ENCODE measurements at places on chromosomes 5 and 9. TPM values are rescaled to one million over a fixed set of nuclear protein-coding genes. Genes with fewer than 3 reads are reported as not detected.
A peak's percentile ranks its signal among the peaks of the same experiment; 100 is the strongest.

DNA sequence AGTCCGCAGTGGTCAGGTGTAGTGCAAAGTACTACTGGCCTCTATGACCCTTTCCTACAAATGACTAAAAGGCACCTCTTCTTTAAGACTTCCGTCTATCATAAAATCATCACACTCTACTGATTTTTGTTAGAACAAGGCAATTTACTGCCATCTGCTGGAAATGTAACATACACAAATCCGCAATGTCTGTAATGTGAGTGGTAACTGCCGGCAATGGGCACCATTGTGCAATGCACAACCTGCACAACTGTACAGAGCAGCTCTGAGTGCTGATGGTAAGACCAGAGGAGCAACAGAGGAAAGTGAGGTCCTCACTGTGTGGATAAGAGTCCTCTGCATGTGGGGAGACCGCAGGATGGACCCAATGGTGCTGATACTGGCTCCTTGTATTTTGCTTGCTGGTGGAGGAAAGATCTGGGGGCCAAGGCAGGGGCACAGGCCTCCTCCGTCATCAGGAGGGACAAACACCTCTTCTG, 103.7 kb downstream of the ATPSCKMT start:
- no peak for DNase-seq

- no peak for DNase-seq
These were observed 23.8 kb downstream of the PLAC8L1 start for GRCh38 chr5:146081556-146081955.

Gene EQTN
- 44.9 TPM for polyA plus RNA-seq

- DNase-seq = no peak
These were observed 188.6 kb downstream of the TRIM36 start for GRCh38 chr5:114981111-114981510.

- DNase-seq = peak; percentile 54
These were observed 722 bp downstream of the CDC42SE2 start for GRCh38 chr5:131264451-131265099.

- no peak for DNase-seq
These were observed 3.0 kb downstream of the KIF12 start for GRCh38 chr9:114096041-114096511.

- DNase-seq = no peak
These were observed 326.1 kb downstream of the NSG2 start for GRCh38 chr5:174371600-174372094.

GRCh38 chr5:164000819-164001218, 495.4 kb downstream of the MAT2B start:
- no peak for DNase-seq

Gene SLC6A3
- polyA plus RNA-seq = 0.83 TPM

DNA sequence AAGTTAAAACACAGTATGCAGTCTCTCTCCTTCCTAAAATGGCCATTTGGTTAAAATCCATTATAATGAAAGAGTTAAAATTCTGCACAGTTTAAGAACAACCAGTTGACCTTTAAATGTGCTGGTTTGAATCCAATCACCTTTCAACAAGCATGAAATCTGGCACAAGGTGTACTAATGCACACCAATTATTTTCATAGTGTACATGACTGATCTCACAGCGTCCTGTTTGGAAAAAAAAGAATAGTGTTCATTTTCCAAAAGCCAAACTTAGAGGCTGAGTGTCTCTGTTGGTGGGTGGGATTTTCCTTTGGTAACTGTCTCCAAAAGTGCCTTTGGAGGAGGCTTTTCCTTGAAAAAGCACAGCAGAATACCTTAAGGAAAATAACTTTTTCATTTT, 180.6 kb downstream of the DEPDC1B start:
- DNase-seq = no peak

- DNase-seq = no peak
These were observed 52.8 kb upstream of the RPL26L1 start for GRCh38 chr5:172906436-172906835.

Gene GARIN3
- 45.6 TPM for polyA plus RNA-seq

DNA sequence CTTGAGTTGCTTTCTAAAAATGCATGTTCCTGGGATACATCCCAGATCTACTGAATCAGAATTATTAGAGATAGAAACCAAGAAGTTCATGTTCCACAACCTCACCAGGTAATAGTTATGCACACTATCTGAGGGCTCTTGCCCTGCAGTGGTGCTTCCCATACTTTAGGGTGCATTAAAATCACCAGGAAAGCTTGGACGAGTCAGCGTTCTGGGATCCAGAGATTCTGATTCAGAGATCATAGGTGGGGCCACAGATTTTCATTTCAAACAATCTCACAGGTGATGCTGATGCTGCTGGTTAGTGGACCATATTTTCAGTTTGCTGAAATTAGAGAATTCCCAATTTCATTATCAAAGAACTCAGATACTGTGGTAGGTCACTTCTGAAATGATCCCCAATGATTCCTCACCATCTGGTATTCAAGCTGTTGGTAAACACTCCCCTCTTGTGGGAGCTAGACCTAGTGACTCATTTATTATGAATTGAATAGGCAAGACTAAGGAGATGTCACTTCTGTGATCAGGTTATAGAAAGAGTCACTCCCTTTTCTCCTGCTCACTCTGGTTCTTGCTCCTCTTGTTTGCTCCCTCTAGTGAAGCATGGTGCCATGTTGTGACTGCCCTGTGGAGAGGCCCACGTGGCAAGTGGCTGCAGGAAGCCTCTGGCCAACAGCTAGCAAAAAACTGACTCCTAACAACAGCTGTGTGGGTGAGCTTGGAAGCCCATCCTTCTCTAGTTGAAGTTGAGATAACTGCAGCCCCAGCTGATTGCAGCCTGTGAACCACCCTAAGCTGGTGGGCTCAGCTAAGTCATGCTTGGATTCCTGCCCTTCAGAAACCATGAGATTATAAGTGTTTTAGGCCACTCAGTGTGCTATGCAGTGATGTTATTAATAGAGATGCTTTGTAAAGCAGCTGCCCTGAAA, 59.8 kb downstream of the SH3TC2 start:
- DNase-seq = no peak

DNA sequence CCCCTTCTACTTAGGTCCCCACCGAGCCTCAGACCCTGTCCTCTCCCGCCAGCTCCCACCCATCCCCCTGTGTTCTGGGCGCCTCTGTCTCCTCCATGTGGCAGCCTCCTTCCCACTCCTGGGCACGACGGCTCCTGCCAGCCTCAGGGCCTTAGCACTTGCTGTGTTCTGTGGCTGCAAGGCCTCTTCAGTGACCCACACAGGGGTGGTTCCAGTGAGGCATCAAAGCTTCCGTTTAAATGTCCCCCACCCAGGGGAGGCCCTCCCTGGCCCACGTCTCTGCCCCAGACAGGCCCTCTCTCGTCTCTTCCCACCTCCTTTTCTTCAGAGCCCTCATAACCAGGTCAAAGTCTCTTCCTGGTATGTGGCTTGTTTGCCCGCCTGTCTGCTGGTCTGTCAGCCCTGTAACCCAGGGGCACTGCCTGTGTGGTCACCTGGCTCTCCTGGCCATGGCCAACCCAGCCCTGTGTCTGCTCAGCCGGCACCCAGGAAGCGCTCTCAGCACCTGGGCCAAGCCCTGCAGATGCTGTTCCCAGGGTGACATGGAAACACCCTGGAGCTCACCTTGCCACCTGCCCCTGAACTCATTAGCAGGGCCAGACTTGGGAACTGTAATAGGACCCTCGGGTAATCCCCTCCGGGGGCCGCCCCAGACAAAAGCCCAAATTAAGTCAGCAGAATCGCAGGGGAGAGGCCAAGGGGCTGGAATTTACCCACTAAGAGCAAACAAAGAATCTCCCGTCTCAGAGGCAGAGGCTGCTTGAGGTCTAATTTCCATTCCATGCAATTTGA, 33.7 kb downstream of the LHX3 start:
- DNase-seq = no peak

GRCh38 chr5:139459451-139459934, 3.0 kb downstream of the ECSCR start:
- no peak for DNase-seq

DNA sequence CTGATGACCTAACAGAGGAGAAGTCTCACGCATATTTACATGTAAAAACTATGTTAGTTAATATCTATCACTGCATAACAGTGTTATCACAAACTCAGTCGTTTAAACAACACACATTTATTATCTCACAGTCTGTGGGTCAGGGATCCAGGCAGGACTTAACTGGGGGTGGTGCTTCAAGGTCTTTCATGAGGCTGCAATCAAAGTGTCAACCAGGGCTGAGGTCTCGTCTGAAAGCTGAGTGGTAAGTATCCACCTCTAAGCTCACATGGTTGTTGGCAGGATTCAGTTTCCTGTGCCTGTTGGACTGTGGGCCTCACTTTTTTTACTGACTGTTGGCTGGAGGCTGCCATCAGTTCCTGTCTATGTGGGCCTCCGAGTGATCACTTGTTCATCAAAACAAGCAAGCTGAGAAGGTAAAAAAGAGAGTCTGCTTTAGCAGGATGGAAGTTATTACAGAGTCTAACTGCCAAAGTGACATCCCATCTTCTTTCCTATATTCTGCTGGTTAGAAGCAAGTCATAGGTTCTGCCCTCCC, 188.6 kb downstream of the CARTPT start:
- DNase-seq = no peak

- no peak for DNase-seq
These were observed 67.3 kb downstream of the DOCK8 start for GRCh38 chr9:281741-282645.

DNA sequence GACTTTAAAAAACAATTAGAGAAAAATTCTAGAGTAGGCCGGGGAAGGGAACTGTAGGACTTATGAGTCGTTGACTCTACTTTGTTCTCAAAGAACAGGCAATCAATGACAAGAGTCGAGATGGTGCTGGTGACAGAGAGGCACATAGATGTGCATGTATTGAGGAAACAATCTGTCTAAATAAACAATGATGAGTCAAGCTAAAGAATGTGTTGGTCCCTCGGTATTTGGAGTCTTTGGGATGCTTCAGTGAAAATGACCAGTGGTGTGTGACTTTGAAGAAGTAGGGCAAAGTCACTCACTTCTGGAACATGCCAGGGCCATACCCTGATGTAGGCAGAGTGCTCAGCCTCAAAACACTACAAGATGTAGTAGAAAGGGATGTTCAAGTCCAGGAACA, 288.1 kb upstream of the PANK3 start:
- no peak for DNase-seq

DNA sequence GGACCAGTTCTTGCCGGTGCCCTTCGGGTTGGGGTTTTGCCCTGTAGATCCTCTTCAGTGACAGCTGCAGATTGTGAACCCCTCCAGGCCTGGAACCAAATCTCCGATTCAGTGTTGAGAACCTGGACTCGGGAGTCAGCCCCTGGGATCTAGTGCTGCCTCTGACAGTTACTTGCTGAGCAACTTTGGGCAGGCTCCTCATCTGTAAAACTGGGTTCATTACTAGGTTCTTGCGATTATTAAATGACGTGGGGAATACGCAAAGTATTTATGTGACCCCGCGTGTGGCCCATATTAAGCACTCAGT, 600 bp downstream of the ERCC6L2 start:
- no peak for DNase-seq

DNA sequence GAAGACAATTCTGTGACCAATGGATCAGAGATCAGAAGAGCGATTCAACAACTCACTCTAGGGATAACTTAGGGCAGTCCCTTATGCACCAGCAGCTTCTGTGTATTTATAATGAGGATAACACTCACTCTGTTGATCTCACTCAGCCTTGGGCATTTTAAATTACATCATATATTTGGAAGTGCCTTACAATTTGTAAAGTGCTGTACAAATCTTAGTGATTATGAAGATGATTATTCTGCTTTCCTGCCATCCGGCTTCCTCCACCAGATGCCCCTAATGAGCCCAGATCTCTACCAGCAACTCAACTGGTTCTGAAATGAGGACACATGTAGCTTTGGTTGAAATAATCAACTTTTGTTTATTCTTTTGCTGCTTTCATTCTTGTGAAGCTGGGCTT, 105.3 kb downstream of the PCSK1 start:
- DNase-seq = no peak

DNA sequence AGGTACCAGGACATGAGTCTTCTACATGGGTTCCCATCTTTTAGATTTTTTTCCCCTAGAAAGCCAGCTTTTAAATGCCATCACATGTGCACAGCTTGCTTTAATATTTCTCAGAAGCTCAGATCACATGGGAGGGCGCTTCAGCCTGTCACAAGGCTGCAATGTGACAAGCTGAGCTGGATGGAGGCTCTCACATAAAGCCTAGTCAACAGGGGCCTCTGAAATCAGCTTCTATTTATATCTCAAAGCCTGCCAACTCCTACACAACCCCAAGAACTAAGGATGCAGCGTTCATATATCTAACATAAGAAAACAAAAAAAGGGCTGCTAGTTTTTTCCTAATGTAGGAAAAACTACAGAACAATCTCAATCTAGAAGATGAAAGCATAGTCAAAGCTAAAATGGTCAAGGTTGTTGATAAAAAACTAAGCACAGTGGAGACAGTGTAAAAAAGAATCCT, 2.3 kb downstream of the ZFAND5 start:
- peak; percentile 91 for DNase-seq

Gene CRB2
- 3.4 TPM for polyA plus RNA-seq

Gene SLC6A18
- not detected for polyA plus RNA-seq

- no peak for DNase-seq
These were observed 90.3 kb downstream of the AP3B1 start for GRCh38 chr5:78204241-78204640.

- DNase-seq = no peak
These were observed 24.4 kb downstream of the CAMK4 start for GRCh38 chr5:111248571-111248970.

Gene SPATA6L
- 42.3 TPM for polyA plus RNA-seq

DNA sequence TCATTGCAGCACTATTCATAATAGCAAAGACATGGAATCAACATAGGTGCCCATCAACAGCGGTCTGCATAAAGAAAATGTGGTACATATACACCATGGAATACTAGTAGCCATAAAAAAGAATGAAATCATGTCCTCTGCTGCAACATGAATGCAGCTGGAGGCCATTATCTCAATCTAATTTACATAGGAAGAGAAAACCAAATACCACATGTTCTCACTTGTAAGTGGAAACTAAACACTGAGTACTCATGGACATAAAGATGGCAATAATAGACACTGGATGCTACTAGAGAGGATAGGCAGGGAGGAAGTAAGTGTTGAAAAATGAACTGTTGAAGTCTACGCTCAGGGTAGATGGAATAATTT, 203.9 kb upstream of the CDH9 start:
- no peak for DNase-seq

GRCh38 chr9:20884985-20885593, 146.4 kb downstream of the HACD4 start:
- DNase-seq = peak; percentile 77

Gene ST8SIA4
- 0.94 TPM for polyA plus RNA-seq

GRCh38 chr5:54608423-54609085, 91.0 kb downstream of the SNX18 start:
- no peak for DNase-seq

- DNase-seq = no peak
These were observed 206.2 kb downstream of the CEMIP2 start for GRCh38 chr9:71562140-71562539.

DNA sequence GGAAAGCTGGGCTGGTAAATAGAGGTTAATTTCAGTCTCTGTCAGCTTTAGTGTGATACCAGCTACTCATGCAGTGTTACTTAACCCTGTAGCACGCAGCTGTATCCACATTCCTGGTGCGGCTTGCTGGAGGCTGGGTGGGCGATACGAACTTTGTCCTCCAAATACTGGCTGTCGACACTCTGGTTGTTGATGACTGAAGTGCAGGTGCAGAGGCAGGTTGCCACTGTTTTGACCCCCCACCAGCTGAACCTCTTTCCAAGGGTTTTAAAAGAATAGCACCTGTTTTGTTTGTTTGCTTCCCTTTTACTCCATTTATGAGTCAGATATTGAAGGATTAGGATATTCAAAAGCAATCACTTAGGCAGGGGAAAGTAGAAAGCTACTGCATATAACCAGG, 4.4 kb upstream of the RABGAP1 start:
- DNase-seq = no peak

GRCh38 chr5:68565427-68565826, 349.9 kb downstream of the PIK3R1 start:
- DNase-seq = no peak

Measured in testis (tissue), 5 donors.